ENCODE measurements at places on chromosomes 3 and 15.

- no peak for ATAC-seq
These were observed 407.1 kb upstream of the MCTP2 start for GRCh38 chr15:93823971-93824913.

DNA sequence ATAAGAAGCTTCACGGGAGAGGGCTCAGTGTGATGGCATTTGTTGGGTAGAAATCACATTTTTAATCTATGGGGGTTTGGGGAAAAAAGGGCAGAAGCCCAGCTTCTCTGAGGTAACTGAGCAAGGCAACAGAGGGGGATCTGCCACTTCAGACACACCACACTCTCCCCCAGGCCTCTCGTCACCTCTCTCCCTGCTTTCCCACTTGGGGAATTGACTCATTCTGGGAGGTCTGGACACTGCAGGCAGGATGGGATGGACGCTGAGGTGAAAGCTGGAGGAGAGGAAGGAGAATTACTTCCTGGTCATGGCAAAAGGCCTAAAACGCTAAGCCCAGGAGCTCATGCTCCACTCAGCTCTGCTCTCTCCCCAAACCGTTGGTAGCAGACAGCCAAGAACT, 33.2 kb downstream of the MYO5C start:
- no peak for ATAC-seq

DNA sequence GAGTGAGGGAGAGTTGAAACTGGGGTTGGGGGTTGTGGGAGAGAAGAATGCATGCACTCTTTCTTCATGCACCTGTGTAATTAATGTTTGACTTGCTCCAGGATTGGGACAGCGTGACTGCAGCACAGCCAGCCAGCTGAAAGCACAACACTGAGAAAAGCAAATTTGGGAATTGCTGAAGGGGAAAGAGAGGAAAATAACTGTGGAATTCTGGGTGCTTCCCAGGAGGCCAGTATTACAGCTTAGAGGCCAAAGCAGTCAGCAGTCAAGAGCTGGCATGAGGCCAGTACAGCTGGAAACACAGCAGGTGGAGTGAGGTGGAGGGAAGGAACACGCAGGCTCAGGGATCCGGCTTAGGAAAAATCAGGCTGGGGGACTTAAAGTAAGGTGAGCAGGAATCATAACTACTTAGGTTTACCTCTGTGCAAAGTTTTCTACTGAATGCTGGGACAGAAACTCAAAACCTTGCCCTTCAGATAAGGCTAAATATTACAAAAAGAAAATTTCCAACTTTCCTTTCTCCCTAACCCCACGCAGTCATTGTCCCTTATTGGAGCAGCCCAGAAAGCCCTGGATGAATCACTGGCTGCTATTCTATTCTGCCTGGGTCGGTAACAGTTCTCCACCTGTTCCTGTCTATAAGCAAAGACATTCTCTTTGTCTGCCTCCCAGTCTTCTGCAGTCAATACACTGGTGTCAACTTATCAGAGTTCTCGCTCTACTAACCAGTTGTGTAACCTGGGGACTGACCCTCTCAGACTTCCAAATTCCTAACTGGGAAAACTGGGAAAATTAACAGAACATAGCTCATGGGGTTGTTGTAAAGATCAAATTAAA, 167.2 kb downstream of the MAGI1 start:
- ATAC-seq, result no peak

GRCh38 chr15:65945616-65946015, 76.3 kb downstream of the RAB11A start:
- no peak for ATAC-seq

- ATAC-seq, result no peak
These were observed 30.3 kb downstream of the PPCDC start for GRCh38 chr15:75053748-75054125.

Measured in SK-N-SH treated with all-trans-retinoic acid at 6 μM for 48 hours (cell line).